ENCODE measurements at places on chromosomes 13 and 19.

DNA sequence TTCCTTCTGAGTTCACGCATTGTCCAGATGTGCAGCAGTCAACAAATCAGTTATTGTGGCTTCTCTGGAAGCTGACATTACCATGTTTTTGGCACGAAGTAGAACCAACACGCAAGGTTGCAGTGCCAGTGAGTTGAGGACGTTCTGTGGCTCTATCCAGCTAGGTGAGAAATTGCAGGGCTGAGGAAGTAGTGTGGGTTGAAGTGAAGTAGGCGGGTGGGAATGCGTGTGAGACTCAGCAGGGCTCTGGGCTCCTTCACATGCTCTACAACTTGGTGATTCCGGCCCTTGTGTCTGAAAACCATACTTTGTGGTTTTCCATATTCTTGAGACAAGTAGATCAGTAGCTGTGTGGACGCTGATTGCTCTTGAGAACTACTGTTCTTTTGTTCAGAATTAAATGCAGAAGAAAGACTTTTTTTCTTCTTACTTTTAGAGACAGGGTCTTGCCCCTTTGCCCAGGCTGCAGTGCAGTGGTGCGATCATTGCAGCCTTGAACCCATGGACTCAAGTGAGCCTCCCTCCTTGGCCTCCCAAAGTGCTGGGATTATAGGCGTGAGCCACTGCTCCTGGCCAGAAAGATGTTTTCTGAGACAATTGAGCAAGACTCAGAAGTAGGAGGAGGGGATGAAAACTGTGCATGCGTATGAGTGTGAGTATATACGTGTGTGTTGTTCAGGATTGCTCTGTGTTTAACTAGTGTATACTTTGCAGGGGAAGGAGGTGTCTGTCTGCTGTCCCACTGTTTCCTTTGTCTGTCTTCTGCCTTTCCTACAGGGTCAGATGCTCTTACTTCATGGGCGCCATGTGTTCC lies 46.2 kb downstream of the GATAD2A start:
- no peak for DNase-seq

- no peak for DNase-seq
Measured at GRCh38 chr19:41849067-41849466, 4.2 kb downstream of the DMRTC2 start.

DNA sequence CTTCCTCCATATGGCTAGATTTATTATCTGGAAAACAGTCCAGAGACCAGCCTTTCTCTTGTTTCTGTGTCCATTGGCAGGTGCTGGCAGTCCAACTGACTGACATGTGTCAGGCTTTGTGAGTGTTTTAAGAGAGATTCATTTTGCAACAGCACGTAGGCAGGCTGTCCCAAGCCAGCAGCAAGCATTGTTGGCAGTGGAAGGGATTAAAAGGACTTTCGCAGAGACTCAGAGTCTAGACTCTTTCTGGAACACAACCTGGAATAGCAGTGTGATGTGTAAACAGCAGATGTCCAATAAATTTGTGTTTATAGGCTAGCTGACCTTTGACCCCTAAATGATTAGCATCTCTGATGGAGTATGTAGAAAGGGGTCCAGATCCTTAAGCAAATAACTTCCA lies 222.2 kb upstream of the SERP2 start:
- no peak for DNase-seq

DNA sequence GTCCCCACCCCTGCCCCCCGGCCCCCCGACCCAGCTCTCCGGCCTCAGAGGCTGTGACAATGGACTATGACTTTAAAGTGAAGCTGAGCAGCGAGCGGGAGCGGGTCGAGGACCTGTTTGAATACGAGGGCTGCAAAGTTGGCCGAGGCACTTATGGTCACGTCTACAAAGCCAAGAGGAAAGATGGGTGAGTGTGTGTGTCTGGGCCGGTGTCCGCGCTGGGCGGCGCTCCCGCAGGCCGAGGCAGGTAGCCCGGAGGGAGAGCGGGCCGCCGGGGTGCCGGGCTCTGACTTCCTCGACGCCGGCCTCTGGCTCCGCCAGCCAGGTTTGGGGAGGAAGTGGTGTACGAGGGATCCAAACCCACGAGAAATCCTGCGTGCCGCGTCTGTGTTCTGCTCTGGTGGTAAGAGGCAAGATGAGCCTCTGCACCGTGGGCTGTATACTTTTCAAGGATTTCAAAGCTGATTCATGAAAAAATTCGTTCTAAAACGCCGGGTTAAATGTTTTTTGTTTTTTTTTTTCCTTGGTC lies 718 bp downstream of the CDK8 start:
- DNase-seq: no peak

- DNase-seq: no peak
Measured at GRCh38 chr13:89746554-89746953, 1600.9 kb upstream of the MIR17HG start.

GRCh38 chr13:98327371-98328270 lies 150.6 kb upstream of the RNF113B start:
- DNase-seq: no peak

DNA sequence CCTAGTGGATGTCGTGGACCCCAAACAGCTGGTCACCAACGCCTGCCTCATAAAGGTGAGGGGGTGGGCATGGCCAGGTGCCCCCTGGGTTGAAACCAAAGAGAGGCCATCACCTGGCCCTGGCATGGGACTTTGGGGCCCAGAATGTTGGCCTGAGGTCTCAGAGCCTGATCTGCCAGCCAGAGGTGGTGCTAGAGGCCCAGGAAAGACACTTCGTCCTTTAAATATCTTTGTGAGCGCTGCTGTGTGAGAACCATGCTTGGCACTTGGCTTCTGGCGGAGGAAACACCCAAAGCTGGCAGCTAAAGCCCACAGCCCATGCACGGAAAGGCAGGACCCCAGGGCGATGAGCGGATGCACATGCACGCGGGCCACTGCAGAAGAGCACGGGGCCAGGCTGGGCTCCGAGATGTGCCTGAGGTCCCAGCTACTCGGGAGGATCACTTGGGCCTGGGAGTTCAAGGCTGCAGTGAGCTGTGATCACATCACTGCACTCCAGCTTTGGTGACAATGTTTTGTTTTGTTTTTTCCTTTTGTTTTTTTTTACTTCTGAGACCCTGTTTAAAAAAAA lies 4.3 kb upstream of the ADM5 start:
- no peak for DNase-seq

GRCh38 chr13:69450245-69450644 lies 657.4 kb upstream of the ATXN8OS start:
- no peak for DNase-seq

DNA sequence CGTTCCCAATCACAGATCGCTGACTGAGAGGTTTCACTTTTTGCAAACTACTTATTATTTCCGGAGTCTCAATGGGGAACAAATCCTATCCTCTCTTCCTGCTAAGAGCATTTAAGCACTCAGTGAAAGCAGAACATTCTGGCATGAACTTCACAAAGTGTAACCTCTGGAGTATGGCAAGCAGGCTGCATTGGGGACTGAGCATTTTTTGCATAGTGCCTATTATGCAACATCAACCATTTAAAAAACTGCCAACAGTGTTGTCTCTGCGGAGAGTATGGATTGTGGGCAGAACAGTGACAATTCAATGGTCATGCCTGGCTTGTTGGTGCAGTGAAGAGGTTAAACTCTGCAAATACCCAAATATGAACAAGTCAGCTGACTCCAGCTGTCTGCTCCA lies 484.6 kb downstream of the OLFM4 start:
- DNase-seq: no peak

DNA sequence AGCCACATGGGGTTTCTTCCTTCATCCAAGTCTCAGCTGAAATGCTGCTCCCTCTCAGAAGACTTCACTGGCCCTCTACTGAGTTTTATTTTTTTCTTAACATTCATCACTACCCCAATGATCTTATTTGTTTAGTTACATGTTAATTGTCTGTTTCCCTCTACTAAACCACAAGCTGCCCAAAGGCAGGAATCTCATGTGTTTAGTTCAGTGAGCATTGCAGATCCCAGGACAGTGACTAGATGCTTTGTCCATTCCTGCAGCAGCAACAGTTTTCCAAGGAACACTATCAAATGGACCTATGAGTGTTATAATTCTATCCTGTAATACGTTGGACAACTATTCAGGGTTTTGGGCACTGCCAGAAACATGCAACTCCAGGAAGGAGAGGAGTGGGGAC lies 93.1 kb downstream of the RNASEH2B start:
- no peak for DNase-seq

GRCh38 chr13:36436811-36437210 lies 4.5 kb downstream of the CCNA1 start:
- no peak for DNase-seq

DNA sequence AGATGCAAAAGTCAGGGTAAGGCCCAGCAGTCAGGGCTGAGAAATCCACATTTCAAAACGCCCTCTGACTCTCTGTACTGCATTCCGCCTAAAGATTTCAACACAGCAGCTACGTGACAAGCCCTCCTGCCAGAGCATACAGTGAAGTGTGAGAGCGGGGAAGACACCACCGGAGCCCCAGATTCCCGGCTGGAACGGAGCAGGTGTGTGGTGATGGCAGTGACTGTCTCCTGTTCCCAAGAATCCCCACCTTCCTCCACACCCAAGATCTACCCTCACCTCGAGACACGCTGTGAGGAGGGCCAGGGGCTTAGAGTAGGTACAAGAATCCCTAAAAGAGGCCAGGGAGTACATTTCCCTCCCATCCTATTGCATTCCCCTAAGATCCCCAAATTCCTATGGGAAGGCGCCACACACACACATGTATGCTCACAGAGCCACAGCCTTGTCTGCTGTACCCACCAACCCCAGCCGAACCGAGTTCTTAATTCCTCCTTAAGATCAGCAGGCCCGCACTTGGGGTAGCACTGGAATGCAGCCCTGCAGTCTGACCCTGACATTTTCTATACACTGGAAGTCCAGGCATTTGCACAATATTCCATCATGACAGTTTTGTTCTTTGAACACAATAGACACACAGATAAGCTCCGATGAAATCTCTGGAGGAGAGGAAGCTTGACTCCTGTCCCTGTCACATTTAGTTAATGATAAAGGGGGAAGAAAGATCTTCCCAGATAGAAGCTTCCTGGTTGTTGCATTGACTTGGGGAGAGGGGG lies 102.9 kb downstream of the FOXO1 start:
- no peak for DNase-seq

DNA sequence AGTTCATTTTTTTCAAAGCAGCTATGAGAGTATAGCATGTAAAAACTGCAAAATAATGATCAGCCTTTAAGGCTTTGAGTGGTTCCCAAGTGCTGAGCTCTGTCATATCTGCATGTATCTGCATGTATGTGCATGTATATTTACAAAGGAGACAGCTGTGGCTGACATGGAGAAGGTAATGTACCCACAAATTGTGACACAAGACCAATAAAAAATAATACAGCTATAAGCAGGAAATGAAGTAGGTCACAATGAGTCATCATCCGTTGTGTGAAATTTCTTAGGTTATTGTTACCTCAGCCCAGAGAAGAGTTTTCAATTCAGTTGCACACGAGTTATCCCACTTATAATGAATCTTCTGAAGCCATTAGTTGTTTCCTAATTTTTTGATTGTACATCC lies 60.9 kb upstream of the MED4 start:
- no peak for DNase-seq

GRCh38 chr19:11481534-11482383 lies 913 bp upstream of the ELAVL3 start:
- peak; percentile 14 for DNase-seq

- DNase-seq: no peak
Measured at GRCh38 chr13:44212633-44213396, 160.8 kb upstream of the SERP2 start.

All from NCI-H187 (cell line).